ENCODE measurements at places on chromosomes 2 and 18.
A peak's percentile ranks its signal among the peaks of the same experiment; 100 is the strongest.

- no peak for DNase-seq
- peak overlapping the region; percentile 54 for H3K27ac ChIP-seq
- H3K4me3 ChIP-seq: no peak overlapping the region
- H3K27me3 ChIP-seq: peaks cover 13% of the 10 kb centered on the region
Measured at GRCh38 chr2:46780411-46780800, 135.2 kb downstream of the MCFD2 start.

GRCh38 chr2:60468382-60469085 is 84.9 kb downstream of the BCL11A start:
- H3K4me3 ChIP-seq: peak overlapping the region; percentile 65

DNA sequence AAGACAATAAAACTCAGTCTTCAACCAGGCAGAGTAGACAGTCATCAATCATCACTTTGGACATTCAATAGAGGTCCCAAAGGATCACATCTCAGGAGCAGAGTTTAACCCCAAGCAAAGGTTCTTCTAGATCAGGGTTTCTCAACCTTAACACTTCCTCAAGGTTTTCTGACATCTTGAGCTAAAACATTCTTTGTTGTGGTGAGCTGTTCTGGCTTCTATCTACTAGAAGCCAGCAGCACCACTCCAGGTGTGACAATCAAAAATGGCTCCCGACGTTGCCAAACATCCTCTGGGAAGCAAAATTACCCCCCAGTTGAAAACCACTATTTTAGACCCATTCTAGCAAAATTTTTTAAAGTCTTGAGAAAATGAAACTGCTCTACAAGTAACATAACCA is 22.0 kb downstream of the RTTN start:
- H3K36me3 ChIP-seq: peaks cover 37% of the 10 kb centered on the region
- no peak for DNase-seq
- H3K4me3 ChIP-seq: no peak overlapping the region

DNA sequence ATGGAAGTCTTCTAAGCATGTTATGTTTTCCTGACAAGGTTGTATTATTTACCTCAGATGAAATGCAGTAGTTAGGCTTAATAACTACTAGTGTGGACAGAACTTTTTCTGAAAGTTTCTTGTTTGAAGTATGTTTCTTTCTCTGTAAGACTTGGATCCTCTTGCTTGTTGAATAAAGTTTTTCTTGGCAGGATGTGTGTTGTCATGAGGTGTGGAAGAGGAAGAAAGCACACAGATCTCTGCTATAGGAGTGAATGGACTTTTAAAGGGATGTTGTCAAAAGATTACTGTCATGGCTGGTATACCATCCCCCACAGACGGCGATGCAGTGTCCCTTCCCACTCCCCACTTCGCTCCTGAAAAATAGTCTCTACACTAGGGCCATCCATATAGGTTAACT is 2.6 kb downstream of the CAB39 start:
- peak overlapping the region; percentile 91 for H3K4me3 ChIP-seq
- H3K27me3 ChIP-seq: peaks cover 2% of the 10 kb centered on the region
- peaks cover 57% of the 10 kb centered on the region for H3K4me1 ChIP-seq
- DNase-seq: no peak

- H3K36me3 ChIP-seq: no peaks in the 10 kb centered on the region
- no peaks in the 10 kb centered on the region for H3K4me1 ChIP-seq
- no peak overlapping the region for H3K4me3 ChIP-seq
- no peak for DNase-seq
- H3K27me3 ChIP-seq: peaks cover 19% of the 10 kb centered on the region
Measured at GRCh38 chr2:235129850-235130249, 178.0 kb downstream of the SH3BP4 start.

DNA sequence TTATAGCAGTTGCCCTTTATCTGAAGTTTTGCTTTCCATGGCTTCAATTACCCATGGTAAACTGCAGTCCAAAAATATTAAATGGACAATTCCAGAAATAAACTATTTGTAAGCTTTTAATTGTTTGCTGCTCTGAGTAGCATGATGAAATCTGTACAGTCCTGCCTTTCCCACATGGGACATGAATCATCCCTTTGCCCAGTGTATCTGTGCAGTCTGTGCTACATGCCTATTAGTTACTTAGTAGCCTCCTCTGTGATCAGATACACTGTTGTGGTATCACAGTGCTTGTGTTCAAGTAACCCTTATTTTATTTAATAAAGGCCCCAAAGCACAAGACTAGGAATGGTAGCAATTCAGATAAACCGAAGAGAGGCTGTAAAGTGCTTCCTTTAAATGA is 810.6 kb upstream of the PIK3C3 start:
- H3K36me3 ChIP-seq: no peaks in the 10 kb centered on the region
- H3K27me3 ChIP-seq: peaks cover 2% of the 10 kb centered on the region
- peak; percentile 30 for DNase-seq
- no peak overlapping the region for H3K27ac ChIP-seq
- H3K4me1 ChIP-seq: no peaks in the 10 kb centered on the region

DNA sequence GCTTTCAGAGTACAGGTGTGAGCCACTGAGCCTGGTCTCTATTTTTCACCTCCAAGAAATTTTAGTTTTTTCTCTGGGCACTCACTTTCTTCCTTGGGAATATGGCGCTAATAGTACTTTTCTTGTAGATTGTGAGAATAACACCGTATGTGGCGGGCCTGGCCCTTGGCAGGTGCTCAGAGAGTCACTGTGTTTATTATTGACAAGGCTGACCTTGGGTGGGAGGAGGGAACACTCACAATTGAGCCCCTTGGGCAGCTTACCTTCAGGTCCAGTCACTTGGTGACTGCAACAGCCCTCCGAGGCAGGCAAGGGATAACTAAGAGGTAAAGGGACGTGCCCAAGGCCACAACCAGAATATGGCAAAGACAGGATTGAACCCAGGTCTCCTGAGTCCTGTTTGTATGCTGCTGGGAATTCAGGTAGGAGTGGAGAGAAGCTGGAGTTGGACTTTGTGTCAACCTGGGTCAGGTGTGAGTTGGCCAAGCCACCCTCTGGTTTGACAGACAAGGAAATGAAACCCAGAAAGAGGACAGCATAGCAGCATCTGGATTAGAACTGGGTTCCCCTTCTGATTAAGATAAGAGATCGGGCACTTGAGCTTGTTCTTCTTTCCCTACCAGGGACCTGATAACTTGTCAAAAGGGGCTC is 2.8 kb upstream of the STK25 start:
- H3K36me3 ChIP-seq: peaks cover 6% of the 10 kb centered on the region
- H3K4me3 ChIP-seq: no peak overlapping the region
- DNase-seq: no peak
- H3K27ac ChIP-seq: no peak overlapping the region
- H3K27me3 ChIP-seq: peaks cover 4% of the 10 kb centered on the region
- peaks cover 31% of the 10 kb centered on the region for H3K4me1 ChIP-seq

- peaks cover 2% of the 10 kb centered on the region for H3K27me3 ChIP-seq
- peaks cover 94% of the 10 kb centered on the region for H3K4me1 ChIP-seq
- peak; percentile 99 for DNase-seq
- peak overlapping the region; percentile 83 for H3K4me3 ChIP-seq
- peaks cover 49% of the 10 kb centered on the region for H3K36me3 ChIP-seq
- peak overlapping the region; percentile 100 for H3K27ac ChIP-seq
Measured at GRCh38 chr2:9287400-9288045, 80.9 kb downstream of the ASAP2 start.

- no peaks in the 10 kb centered on the region for H3K36me3 ChIP-seq
- H3K4me3 ChIP-seq: peak overlapping the region; percentile 65
- no peak for DNase-seq
- peaks cover 9% of the 10 kb centered on the region for H3K27me3 ChIP-seq
Measured at GRCh38 chr2:32922501-32922900, 24.3 kb upstream of the LTBP1 start.

- H3K36me3 ChIP-seq: no peaks in the 10 kb centered on the region
- H3K27ac ChIP-seq: no peak overlapping the region
- peak; percentile 30 for DNase-seq
- H3K4me3 ChIP-seq: no peak overlapping the region
- peaks cover 12% of the 10 kb centered on the region for H3K4me1 ChIP-seq
Measured at GRCh38 chr2:12637754-12638153, 79.0 kb upstream of the TRIB2 start.

- no peak overlapping the region for H3K27ac ChIP-seq
- H3K4me1 ChIP-seq: no peaks in the 10 kb centered on the region
- DNase-seq: no peak
Measured at GRCh38 chr2:232502511-232502910, 14.9 kb upstream of the ECEL1 start.

DNA sequence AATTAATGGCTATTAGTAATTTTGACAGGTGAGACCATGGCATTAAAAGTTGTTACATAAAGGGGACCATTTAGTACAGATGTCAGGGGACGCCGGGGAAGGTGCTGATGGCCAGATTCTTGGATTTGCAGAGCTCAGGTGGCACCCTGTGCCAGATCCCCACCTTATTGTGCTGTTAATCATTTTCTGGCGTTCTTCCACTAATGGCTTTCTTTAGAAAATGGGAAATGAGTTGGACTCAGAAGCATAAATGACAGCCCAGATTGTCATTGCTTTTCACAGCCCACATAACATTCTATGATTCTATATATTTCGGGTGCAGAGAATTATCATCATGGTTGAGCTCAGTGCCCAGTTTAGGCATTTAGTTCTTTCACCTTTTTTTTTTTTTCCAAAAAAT is 257.2 kb upstream of the TCF4 start:
- H3K4me3 ChIP-seq: no peak overlapping the region
- no peaks in the 10 kb centered on the region for H3K27me3 ChIP-seq
- peaks cover 19% of the 10 kb centered on the region for H3K4me1 ChIP-seq
- DNase-seq: no peak
- H3K27ac ChIP-seq: no peak overlapping the region

GRCh38 chr18:62524440-62525200 is 1.8 kb downstream of the ZCCHC2 start:
- peak overlapping the region; percentile 89 for H3K4me3 ChIP-seq
- peaks cover 35% of the 10 kb centered on the region for H3K4me1 ChIP-seq
- peak overlapping the region; percentile 61 for H3K27ac ChIP-seq

GRCh38 chr2:7951001-7951400 is 730.9 kb upstream of the ID2 start:
- no peak overlapping the region for H3K27ac ChIP-seq
- no peak overlapping the region for H3K4me3 ChIP-seq
- DNase-seq: no peak
- peaks cover 20% of the 10 kb centered on the region for H3K27me3 ChIP-seq
- H3K36me3 ChIP-seq: no peaks in the 10 kb centered on the region

DNA sequence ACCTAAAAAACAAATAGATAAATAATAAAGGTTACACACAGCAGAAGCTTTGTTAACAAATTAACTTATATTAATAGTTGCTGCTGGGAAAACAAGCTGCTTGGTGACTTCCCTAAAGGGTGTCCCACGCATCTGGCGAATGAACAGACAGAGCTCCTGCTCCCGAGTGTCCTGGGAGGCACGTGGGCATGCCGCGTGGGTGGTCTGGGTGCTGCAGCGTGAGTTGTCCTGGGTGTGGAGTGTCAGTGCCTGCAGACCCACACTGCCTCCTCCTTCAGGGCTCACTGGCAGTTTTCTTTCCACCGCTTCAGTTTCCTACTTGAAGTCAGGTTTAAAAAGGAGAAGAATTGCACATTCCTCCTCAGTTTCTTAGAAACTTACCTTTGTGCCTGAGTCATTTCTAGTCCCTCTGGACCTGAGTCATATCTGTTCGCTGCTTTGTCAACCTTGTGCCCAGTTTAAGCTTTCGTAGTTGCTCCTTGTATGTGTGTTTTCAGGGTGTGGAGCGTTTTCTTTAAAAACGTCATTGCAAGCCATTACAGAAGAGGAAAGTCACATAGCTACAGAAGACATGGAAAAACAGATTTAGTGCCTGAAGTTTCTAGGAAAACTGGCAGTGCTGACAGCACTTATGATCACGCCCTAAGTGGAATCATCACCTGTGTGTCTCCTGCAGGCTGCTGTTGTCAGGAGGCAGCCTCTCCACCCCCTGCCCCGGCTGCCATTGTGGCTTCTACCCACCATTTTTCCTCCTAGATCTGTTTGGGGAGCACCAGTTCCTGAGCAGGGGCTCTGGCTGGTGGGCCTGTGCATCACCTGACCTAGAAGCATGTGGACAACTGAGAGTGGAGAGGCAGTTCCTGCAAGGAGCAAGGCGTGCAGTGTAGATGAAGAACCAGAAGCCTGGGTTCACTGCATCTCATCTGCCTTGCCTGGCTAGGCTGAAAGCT is 24.5 kb downstream of the IMPA2 start:
- H3K27me3 ChIP-seq: peaks cover 3% of the 10 kb centered on the region
- H3K36me3 ChIP-seq: no peaks in the 10 kb centered on the region
- DNase-seq: no peak
- H3K27ac ChIP-seq: no peak overlapping the region
- H3K4me3 ChIP-seq: no peak overlapping the region

- H3K4me1 ChIP-seq: peaks cover 87% of the 10 kb centered on the region
- peaks cover 20% of the 10 kb centered on the region for H3K36me3 ChIP-seq
- H3K4me3 ChIP-seq: peak overlapping the region; percentile 65
- DNase-seq: no peak
Measured at GRCh38 chr2:160418398-160418765, 75.2 kb downstream of the RBMS1 start.

DNA sequence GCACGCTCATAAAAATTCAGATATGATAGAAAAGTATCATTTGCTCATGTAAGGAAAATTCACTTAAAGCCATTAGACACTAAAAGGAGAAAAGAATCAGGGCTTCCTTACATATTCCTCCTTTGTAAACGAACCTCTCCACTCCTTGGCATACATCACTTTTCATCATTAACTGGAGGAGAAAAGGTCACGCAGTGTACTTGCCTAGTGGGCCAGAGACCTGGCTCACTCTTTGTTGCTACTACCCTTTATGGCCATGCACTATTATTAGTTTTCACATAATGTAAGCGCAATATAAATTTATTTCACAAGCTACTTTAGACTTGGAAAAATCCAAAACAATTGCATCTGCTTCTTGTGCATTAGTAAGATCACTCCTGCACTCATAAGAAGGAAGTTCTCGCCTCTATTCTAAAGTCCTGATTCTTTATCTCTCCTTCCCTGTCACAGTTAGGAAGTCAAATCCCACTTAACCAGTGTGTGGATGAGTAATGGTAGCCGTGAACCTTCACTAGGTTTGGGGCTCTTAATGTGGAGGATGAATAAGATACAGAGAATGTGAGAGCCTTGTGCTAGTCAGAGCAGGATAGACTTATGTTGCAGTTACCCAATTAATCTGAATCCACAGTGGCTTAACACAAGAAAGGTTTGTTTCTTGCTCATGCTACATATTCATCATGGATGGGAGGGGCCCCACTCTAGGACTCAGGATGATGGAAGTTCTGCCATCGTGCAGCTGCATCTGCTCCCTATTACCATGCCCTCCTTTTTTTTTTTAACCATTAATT is 115.0 kb upstream of the GLS start:
- H3K4me1 ChIP-seq: peaks cover 39% of the 10 kb centered on the region
- H3K27ac ChIP-seq: no peak overlapping the region
- no peaks in the 10 kb centered on the region for H3K36me3 ChIP-seq
- DNase-seq: peak; percentile 89

GRCh38 chr2:28986429-28986828 is 5.3 kb downstream of the TOGARAM2 start:
- no peak overlapping the region for H3K4me3 ChIP-seq
- no peak for DNase-seq
- H3K27ac ChIP-seq: no peak overlapping the region
- peaks cover 20% of the 10 kb centered on the region for H3K4me1 ChIP-seq

DNA sequence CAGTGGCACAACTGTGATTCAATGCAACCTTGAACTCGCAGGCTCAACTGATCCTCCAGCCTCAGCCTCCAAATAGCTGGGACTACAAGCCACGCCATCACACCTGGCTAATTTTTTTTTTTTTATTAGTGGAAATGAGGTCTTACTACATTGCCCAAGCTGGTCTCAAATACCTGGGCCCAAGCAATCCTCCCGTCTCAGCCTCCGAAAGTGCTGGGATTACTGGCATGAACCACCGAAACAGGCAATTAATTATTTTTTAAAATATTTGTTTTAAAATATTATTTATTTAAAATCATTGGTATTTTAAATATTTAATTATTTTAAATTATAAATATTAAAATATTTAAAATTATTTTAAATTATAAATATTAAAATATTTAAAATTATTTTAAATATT is 24.5 kb downstream of the SRBD1 start:
- H3K27me3 ChIP-seq: no peaks in the 10 kb centered on the region
- peaks cover 8% of the 10 kb centered on the region for H3K4me1 ChIP-seq
- H3K36me3 ChIP-seq: peaks cover 10% of the 10 kb centered on the region
- H3K4me3 ChIP-seq: no peak overlapping the region
- no peak for DNase-seq
